ENCODE measurements at places on chromosomes 1 and 21.

GRCh38 chr1:3847081-3847480, 9.9 kb downstream of the CEP104 start:
- no peak for DNase-seq

- DNase-seq: no peak
Observed at GRCh38 chr21:38631676-38632075, 133.4 kb upstream of the ERG start.

DNA sequence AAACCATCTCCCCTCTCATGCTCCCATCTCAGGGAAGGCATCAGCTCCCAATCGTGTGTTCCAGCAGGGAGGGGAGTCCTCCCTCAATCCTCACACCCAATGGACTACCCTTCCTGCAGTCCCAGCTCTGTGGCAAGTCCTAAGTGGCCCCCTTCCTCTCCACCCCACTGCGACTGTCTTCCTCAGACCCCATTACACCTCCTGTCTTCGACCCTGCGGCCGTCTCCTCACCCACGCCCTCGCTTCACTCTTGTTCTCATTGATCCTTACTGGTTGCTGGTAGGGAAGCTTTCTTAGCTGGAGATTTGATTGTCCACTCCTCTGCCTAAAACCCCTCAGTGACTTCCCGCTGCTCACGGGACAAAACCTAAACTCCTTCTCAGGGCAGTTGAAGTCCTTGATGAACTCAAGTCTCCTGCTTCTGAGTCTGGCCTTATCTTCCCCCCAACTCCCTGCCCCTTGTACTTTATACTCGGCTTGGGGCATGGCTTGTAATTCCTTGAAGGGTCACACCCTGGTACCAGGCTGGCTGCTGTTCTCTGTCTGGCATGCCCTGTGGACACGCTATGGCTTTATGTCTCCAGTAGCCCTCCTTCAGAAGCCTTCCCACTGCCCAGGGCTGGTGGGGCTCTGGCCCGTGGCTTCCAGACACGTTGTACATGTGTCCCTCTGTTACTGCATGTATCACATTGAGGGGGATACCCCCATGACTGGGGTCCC, 2.3 kb upstream of the EPS8L3 start:
- DNase-seq: no peak

DNA sequence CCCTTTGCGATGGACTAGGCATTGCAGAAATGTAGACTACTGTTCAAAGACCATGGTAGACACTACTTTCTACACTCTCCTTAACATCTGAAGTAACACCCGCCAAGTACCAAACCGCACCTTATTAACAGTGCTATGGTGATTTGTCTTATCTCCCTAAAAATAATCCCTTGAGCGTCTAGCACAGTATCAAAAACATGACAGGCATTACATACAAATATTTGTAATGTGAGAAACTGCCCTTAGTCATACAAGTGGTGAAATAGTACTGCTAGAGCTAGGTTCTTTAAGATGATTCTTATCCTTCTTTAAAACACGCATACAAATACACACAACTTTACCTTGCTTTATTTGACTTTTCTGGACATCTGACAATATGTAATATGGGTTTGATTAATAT, 27.2 kb downstream of the PUM1 start:
- no peak for DNase-seq

DNA sequence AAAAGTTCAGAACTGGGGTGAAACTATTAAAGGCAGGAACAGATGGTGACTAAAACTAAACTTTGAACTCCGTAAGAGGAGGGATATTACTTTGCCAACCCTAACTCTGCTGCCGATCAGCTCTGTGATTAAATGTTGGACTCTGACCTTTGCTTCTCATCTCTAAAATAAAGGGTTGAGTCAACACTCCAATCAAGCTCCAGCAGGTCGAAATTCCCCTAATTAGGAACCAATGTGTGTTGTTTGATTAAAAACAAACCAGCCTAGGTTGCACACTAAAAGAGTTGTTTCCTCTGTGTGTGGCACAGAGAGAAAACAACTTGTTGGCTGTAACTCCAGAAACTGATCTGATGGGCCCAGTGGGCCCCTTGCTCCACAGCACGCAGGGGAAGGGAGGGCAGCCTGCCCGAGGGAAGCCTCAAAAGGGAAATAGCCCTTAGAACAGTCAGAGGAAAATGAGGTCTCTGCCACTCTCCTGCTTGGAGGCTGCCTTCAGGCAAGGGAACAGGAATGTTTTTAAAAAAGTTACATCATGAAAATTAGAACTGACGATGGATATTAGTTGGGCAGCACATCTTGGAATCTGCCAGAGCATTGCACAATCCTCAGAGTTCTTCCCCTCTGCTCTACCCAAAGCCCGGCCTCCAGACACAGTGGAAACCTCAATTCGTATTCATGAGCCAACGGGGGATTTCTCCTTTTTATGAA, 69.3 kb downstream of the KCTD3 start:
- DNase-seq: no peak

DNA sequence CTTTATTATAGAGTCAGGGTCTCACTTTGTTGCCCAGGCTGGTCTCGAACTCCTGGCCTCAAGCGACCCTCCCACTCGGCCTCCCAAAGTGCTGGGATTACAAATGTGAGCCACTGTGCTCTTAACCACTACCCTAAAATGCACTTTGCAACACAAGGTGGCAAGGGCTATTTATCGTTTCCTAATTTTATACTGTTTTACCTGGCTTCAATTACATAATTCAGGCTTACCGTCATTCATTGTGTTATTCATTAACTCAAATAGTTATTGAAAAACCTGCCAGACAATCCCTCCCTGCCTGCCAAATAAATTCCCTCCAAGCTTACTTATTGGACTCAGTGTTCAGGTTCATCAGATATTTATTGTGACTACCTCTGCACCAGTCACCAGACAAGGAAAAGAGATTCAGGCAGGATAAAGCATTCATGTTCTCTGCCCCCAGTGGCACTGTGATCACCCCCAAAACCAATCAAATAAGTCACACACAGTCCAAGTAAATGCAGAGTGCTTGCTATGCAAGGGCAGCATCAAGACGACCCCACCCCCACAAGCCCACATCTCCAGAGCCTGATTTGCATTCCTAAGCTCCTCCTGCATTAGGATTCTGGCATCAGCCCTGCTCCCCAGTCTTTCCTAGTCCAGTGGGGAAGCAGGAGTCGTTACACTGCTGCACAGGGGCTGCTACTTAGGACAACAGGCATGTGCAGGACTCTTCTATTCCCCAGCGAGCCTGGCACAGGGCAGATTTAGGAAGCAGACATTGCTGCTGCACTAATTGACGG, 8.1 kb downstream of the PAQR7 start:
- no peak for DNase-seq

GRCh38 chr1:31788825-31789256, 24.7 kb upstream of the ADGRB2 start:
- no peak for DNase-seq

- DNase-seq: no peak
Observed at GRCh38 chr1:11571906-11572616, 82.2 kb downstream of the FBXO2 start.

DNA sequence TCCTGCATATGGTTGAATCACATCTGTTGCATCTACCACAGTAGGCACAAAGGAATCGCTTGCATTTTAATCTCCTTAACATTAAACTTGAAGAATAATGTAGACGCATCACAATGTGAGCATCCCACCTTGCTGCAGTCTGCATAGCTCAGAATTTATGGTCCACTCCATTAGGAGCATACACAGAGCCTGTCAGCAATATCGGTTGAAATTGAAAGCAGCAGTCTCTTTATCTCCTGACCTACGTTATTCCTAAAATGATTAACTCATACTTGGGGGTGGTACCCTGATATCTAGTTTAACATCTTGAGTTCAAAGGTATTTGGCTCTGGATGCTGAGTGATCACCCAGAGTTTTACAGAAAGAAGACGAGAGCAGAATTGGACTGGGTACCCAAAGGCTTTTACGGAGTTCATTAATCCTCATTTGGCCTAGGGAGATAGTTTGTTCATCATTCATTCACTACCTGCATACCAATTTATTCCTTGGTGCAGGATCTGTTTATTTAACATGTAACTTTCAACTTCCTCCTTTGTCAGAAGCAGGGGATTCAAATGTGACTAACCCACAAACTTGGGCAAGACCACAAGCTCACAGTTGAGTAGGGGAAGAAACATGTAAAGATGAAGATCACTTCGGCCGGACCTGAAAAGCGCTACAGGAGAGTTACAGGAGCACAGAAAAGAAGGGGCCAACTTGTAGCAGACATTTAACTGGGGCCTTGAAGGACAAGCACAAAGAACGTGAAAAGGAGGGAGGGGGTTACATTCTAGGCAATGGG, 187.9 kb downstream of the DAB1 start:
- DNase-seq: no peak

DNA sequence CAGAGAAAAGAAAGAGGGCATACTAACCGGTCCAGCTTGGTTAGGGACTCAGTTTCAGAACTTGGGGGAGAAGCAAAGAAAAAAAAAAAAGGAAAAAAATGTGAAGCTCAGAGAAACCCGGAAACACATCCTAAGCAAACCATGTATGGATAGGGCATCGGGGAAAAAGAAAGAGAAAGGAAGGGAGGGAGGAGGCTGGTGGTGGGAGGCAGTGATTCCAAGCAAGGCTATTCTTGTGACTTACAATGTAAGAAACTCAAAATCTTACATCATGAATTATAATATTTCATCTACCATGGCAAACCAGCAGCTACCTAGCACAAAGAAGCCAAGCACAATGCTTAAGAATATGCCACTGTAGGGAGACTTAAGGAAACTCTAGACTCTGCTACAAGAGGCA, 60.3 kb downstream of the UBR4 start:
- DNase-seq: no peak
